ENCODE measurements at places on chromosomes 11 and 22.
A peak's percentile ranks its signal among the peaks of the same experiment; 100 is the strongest.

GRCh38 chr11:134401825-134402809, 9.9 kb downstream of the B3GAT1 start:
- DNase-seq, result no peak

- DNase-seq, result no peak
These were observed 971 bp downstream of the DNAJB13 start for GRCh38 chr11:73951797-73952196.

GRCh38 chr22:44275631-44275995, 37.1 kb downstream of the SHISAL1 start:
- DNase-seq, result no peak

- no peak for DNase-seq
These were observed 239.3 kb downstream of the GRIK4 start for GRCh38 chr11:120750647-120751549.

- no peak for DNase-seq
These were observed 16.6 kb downstream of the GALNT18 start for GRCh38 chr11:11605181-11605580.

DNA sequence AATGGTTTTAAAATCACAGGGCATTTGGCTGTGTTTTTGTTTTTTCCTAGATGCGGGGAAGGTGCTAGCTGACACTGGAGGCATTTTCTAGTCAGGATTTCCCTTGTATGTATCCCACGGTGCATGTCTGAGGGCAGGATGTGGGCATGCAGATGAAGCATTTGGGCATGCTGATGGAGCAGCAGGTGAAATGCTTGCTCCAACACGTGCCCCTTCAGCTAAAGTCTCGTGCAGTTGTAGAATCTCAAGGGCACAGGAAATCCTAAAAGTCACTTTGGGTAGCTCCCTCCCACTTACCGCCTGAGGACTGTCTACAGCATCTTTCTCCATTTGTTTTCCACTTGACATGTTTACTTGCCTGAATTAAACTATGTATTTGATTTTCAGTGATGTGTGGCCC, 429.4 kb upstream of the B3GAT1 start:
- no peak for DNase-seq

- DNase-seq, result no peak
These were observed 19.8 kb downstream of the MTMR2 start for GRCh38 chr11:95904009-95904650.

DNA sequence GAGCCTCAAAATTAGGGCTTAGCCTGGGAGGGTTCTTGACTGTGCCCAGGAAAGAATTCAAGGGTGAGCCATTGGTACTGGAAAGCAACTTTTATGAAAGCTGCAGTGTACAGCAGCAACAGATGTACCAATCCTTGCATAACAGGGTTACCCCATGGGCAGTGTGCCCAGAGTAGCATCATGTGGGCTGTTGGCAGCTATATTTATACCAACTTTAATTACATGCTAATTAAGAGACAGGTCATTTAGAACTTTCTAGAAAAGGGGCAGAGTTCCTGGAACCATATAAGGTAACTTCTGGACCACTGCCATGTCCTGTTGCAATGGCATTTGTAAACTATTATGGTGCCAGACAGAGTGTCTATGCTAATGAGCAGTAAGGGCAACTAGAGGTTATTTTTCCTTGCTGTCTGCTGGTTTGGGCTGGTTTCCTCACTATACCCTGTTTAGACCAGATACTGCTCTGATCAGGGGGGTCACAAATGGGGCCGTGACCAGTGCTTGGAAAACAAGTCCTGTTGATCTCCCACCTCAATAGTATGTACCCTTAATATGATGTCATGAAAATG, 1120.5 kb upstream of the RAG2 start:
- no peak for DNase-seq

DNA sequence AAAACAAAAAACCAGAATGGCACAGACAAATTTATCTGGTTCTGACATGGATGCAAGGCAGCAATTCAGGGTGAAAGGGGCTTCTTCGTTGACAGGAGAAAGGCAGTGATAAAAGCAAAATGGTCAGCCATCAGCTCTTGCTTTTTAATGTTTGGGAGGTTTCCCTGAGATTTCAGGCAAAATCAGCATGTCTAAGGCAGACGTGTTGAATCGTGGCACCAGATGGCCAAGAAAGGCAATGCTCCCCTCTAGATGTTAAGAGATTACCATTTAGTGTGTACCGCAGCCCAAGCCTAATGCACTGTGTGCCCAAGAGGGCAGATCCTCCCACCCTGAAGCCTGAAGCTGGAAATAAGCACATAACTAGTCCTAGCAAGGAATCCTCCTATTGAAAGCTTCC, 88.8 kb upstream of the GALNT18 start:
- DNase-seq, result no peak

DNA sequence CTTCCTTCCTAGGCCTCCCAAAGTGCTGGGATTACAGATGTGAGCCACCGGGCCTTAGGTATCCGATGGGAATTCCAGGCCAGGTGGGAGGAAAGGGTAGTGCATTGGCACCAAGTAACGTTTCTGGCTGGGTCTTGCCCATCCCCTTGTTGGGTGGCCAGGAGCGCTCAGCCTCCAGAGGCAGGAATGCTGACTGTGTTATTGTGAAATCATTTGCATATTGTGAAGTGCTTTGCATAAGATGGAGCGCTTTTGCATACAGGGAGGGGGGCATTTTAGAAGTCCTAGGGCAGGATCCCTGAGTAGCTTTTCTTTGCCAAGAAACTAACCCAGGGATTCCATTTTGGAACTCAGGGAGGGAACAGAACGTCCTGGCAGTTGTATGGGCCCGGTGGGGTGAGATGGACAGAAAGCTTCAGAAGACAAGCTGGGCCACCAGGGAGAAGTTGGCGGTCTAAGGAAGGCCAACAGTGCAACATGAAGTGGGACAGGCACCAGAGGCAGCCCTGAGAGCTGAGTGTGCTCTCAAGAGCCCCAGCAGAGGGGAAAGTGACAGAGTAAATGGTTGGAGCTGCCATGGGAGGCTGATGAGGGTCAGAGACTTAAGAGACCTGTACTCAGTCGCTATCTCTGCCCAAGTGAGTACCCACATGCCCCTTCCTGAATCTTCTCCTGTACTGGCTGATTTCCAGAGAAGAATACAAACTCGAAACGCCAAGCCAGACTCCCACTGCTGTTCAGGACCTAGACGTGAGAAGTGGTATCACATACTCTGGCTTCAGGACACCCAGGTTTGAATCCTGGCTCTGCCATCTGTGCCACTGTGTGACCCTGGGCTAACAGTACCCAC, 1.3 kb upstream of the SLC39A13 start:
- DNase-seq, result no peak

DNA sequence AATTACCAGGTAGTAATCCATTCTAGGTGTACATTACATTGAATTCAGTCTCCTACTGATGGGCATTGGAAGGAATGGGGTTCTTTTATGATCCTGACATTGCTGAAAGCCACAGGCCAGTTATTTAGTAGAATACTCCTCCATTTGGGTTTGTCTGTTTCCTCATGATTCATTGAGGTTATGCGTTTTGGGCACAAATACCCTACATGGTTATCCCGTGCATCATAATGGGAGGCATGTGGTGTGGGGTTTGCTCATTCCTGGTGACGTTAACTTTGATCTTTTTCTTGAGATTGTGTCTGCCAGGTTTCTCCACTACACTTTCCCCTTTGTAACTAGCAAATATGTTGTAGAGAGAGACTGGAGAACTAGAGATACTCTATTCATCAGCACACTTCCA, 5.5 kb downstream of the FOLR3 start:
- DNase-seq, result no peak

DNA sequence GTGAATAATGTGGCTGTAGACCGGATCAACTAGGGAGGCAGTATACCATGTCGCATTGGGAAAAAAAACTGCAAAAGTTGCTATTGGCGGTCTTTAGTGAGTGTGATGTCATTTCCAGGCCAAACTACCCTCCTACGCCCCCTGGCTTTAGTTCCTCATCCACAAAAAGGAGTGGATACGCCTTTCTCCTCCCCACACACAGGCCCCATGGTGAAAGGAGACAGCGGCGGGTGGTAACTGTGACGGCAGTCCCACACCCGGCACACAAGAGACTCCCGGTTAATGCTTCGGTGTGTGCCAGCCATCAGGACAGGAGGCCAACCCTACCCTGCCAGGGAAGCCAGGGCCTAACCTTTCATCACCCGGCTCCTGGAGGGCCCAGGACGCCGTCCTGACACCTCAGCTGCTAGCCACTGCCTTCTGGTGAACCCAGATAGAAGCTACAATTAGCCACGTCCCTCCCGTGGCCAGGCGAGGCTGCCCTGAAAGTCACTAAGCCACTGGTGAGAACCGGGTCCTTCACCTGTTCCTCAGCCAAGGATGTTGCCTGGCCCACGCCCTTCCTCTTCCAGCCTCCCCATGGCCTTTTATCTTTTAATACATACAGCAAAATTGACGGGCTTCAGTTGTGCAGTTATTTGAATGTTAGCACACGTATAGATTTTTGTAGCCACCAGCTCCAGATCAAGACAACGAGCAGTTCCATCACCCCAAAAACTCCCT, 10.8 kb downstream of the TP53I11 start:
- no peak for DNase-seq

- DNase-seq, result no peak
These were observed 45.0 kb downstream of the PPP6R3 start for GRCh38 chr11:68505596-68505995.

GRCh38 chr11:11157185-11157584, 195.9 kb downstream of the CSNK2A3 start:
- DNase-seq, result peak; percentile 46

DNA sequence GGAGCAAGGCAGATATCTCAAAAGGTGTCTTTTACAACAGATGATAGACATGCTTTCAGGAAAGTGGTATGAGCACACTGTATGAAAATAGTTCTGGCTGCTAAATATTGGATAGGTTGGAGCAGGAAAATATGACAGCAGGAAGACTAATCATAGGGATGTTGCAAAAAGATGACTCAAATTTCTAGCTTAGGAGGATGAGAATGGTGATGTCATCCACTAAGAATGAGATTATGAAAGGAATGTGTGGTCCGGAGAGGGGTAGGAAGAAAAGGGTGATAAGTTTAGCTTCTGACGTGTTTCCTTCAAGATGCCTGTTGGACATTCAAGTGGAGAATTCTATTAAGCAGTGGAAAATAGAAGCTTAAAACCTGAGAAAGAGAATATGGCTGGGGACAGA, 46.4 kb downstream of the RCN1 start:
- DNase-seq, result no peak

DNA sequence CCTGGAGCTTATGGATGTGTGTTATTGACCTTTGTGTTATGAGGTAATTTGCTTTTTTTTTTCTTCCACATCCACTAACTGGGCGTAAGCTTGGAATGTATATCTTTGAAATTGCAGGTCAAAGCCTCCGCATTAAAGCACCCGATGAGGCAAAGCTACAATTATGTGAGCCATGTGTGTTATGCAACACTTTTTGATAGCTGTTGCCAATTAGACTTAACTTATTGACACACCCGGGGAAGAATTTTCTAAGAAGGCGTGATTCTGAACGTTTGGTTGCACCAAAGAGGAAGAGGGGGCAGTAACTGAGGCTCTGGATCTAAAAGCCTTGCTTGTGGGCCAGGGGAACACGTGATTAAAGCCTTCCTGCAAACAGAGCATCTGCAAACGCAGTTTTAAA, 610 bp upstream of the TEX12 start:
- no peak for DNase-seq

DNA sequence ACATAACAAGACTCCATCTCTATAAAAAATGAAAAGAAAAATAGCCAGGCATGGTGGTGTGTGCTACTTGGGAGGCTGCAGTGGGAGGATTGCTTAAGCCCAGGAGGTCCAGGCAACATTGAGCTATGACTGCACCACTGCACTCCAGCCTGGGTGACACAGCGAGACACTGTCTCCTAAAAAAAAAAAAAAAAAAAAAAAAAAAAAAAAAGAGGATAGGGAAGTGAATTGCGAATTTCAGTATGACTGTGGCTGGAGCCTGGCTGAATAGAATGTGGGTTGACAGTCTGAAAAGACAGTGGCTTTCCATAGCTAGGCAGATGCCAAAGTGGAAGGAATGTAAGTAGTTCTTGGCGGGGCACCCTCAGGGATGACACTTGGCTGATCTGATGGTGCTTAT, 6.4 kb upstream of the LDHAL6A start:
- DNase-seq, result no peak

Measured in stimulated activated CD4-positive, alpha-beta T cell treated with anti-CD3 and anti-CD28 coated beads, Interleukin-2, amount 100 ng/mL, for 24 hours (primary cell).